ENCODE measurements at places on chromosomes 1 and 21.

GRCh38 chr21:44043613-44044012 lies 31.5 kb downstream of the TRAPPC10 start:
- no peak for DNase-seq

- no peak for DNase-seq
These were observed 140.9 kb downstream of the TGFBR3 start for GRCh38 chr1:91744953-91745639.

GRCh38 chr1:2232916-2233438 lies 4.9 kb downstream of the SKI start:
- DNase-seq, result no peak

DNA sequence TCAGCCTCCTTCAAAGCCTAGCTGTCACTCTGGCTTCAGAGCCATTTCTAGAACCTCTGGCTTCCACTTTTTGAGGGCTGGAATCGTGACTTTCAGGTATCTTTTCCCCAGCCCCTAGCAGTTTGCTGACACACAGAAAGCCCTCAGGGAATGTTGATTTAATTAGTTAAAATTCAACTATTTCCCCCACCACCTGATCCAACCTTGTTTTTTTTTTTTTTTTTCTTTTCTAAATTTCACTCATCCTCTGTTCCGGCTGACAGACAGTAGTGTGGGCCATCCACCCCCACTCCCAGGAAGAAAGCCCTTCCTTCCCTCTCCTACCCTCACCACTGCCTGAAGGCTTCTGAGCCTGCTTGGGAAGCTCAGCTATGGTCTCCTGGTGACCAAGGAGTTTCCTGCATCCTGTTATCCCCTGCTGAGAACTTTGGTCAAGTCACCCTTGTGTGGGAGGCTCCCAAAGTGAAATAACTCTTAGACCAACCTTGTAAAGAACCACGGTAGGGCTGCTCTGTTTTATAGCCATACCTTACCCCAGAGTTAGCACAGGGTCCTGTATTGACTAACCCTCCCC lies 29.4 kb downstream of the KCNJ6 start:
- no peak for DNase-seq

- DNase-seq, result no peak
These were observed 37.3 kb upstream of the PIGV start for GRCh38 chr1:26750428-26750827.

- no peak for DNase-seq
These were observed 143.9 kb upstream of the HMGB4 start for GRCh38 chr1:33719771-33720670.

GRCh38 chr1:55074455-55074854 lies 35.1 kb downstream of the PCSK9 start:
- no peak for DNase-seq

DNA sequence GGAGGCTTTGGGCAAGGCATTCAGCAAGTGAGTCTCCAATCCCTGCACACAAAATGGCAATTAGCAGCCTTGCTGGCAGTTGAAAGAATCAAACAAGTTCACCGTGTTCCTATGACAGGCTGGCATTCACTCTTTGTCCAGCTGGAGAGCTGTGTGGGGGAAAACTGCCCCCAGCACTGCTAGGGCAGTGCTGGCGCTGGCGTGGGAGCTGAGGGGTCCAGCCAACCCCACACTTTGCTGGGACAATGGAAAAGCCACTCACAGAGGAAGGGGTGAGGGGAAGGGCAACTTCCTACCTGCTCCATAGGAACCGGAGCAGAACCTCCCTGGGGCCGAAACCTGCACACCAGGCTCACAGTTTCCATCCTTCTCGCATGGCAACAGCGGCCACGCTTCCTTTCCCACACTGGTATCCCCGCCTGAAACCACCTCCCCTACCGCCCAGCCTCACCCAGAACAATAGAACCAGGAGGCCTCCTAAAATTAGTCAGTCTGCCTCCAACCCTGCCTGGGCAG lies 26.7 kb upstream of the KCNN3 start:
- DNase-seq, result no peak

GRCh38 chr1:99691175-99691574 lies 45.3 kb downstream of the PALMD start:
- no peak for DNase-seq

- no peak for DNase-seq
These were observed 29.9 kb downstream of the TTF2 start for GRCh38 chr1:117089996-117090395.

GRCh38 chr1:52751589-52752483 lies 25.6 kb downstream of the ZYG11B start:
- DNase-seq, result no peak

DNA sequence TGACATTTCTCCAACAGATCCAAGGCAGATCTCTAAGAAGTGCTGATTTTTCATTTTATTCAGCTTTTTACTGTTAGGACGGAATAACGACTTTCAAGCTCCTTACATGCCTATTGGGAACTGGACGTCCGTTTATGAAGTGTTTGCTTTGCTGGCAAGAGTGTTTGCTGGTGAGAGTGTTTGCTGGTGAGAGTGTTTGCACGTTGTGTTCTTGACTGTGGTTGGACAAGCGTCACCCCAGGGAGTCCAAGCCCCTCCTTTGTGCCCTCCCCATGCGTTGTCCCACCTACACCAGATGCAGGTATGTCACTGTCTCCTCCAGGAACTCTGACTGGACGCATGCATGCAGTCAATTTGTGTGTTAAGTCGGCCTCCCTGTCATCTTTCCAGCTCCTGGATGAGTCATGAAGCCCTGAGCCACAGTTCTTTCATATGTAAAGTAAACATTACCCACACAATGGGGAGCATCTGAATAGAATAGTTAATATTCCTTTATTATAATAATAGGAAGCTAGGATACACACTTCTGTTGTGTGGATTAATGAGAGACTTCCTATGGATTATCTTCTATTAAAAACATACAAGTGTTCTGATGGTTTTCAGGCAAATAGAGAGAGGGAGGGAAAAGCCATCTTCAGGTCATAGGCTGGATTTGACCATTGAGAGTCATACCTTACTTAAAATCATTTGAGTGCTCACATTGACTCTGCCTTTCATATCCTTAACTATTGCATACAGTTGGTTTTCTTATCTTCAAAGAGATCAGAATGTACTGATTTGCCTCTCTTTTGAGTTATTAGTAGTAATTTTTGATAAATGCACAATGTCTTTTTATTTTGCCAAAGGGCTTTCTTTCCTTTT lies 119.2 kb downstream of the GALNT2 start:
- DNase-seq, result peak; percentile 72

GRCh38 chr1:18922319-18922726 lies 20.0 kb upstream of the ALDH4A1 start:
- DNase-seq, result no peak

DNA sequence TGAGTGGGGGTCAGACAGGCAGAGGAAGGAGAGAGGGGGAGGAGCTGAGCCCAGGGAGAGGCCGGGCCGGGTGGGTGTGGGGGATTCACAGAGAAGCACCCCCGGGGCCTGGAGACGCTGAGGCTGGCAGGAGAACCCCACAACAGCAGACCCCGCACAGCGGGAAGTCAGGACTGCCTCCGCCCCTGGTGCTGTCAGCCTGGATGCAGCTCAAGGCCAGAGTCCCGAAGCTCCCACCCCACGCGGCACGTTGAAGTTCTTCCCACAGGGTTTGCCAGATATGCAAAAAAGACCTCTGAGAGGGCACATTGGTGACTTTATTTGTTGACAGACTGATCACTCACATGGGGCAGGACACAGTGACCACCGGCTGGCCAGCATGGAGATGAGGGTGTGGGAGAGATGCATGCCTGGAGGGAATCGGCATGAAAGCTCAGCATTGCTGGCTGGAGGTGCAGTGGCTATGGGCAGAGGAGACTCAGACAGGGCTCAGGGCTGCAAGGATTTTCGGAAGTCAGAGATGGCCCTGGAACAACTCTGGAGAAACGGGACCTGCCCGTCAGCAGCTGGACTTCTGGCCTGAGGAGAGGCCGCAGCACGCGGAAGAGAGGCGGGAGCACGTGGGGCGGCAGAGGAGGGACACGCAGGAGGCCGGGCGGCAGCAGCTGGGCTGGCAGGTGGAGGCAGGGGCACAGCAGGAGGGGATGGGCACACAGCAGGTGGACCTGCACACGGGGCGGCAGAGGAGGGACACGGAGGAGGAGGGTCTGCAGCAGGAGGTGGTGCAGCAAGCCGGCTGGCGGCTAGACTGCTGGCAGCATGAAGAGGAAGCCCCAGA lies 885 bp downstream of the KRTAP10-3 start:
- DNase-seq, result no peak
